ENCODE measurements at places on chromosomes 2 and 18.

DNA sequence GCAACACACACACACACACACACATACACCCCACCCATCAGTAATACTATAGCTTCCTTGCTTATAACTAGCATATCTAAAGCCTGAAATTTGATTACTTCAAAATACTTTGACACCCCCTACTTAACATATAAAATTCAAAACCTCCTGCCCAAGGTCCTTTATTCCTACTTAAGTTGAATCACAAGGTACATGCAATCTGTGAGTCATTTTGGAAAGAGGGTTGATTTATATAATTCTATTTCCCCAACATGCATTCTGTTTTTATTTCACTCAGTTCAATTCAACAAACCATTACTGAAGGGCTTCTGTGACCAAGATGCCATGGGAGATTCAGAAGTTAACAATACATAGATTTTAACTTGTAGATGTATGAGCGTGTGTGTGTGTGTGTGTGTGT, 420.7 kb downstream of the METTL4 start:
- DNase-seq, result no peak

DNA sequence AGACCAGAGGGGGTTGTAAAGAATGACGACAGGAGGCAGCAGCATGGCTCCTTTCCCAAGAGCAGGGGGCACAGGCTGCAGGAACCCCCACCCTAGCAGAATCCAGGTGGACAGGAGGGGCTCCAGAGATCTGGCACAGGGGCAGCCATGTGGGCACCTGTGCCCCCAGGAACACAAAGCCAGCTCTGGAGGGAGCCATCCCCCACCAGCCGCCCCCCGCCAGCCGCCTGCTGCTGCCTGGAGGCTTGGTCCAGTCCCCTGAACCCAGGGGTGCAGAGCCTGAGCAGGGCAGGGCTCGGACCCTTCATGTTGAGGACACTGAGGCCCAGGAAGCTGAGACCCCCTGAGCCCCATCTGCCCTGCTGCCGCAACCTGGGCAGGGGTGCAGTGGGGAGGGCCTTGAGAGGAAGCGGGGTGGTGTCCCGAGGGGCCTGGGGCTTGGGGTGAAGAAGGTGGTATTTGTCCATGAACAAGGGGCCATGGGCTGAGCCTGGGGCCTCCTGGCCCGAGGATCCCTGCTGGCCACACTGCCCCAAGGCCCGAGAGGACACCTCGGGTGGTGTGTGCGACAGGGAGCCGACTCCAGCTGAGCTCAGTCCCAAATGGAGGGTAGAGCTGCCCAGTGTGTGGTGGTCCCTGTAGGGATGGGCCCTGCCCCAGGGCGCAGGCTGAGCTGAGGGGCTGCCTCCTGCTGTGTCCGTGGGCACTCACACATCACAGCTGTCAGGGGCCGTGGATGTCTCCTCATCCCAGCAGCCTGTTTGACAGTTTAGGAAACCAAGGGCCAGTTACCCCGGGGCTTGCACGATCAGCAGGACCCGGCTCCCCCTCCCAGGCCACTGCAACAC, 39.8 kb upstream of the SNED1 start:
- DNase-seq, result no peak

DNA sequence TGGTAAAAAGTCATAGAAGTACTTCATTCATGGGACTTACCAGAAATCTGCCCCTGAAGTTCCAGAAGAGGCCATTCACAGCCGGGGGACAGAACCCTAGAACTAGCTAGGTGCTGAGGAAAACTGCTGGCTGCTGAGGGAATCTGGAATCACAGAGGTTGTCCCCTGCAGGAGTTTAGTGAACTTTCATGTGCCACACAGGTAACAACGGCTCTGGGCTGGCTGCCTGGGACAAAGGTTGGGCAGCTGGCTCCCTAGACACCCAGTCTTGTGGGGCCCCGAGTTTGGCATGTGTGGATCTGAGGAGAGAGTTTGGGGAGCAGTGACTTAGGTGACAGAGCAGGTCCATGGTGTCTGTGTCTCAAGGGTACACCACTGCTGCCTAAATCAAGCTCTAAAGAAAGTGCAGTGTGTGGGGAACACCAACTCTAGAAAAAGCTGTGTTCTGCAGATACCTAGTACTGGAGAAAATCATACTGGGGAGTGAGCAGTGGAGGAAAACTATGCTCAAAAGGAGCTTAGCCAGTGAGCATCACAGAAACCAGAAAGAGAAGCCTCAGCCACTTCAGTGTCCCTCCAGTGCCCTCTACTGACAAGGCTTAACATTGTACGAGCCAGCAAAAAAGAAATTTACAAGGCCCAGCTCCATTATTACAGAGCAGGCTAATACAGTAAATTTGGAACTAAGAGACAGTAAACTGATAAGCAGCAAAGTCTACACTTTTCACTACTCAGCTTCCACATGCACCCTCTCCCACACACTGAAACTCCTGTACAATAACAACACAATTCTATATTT, 15.2 kb downstream of the GALNT3 start:
- DNase-seq, result no peak

- peak; percentile 34 for DNase-seq
Measured at GRCh38 chr2:121860033-121860757, 104.7 kb downstream of the TSN start.

DNA sequence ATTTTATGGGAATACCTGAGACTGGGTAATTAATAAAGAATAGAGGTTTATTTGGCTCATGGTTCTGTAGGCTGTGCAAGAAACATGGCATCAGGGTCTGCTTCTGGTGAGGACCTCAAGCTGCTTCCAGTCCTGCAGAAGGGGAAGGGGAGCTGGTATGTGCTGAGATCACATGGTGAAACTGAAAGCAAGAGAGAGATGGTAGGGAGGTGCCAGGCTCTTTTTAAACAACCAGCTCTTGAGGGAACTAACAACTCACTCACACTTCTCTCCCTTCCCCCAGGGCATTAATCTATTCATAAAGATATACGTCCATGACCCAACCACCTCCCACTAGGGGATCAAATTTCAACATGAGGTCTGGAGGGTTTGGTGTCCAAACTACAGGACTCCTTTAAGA, 40.1 kb downstream of the AGPS start:
- DNase-seq, result no peak

- no peak for DNase-seq
Measured at GRCh38 chr2:45851111-45851510, 199.6 kb downstream of the PRKCE start.

GRCh38 chr18:10336749-10337350, 117.6 kb upstream of the APCDD1 start:
- DNase-seq, result no peak

- no peak for DNase-seq
Measured at GRCh38 chr18:21714474-21714873, 9.9 kb upstream of the ABHD3 start.
